ENCODE measurements at places on chromosomes 7 and 10.

- no peak for DNase-seq
These were observed 23.7 kb upstream of the TIAL1 start for GRCh38 chr10:119620241-119621077.

DNA sequence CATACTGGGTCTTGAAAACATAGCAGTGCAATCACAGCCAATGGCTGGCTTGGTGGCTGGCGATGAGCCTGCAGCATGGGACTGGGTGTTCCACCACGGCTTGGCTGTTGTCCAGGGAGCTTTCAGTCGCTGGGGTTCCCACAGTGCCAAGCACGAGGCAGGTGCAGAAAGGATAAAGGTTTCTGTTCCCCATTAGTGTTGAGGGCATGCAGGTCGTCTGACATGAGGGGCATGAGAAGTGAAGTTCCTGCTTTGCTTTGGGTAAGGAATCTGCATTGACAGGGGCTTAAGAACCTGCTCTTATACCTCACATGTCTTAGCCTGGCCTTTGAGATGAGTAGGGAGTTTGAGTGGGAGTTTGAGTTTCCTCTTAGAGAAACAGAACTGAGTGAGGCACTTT is 9.0 kb upstream of the CFTR start:
- DNase-seq = no peak

- DNase-seq = no peak
These were observed 27.7 kb upstream of the CSGALNACT2 start for GRCh38 chr10:43110338-43111071.

DNA sequence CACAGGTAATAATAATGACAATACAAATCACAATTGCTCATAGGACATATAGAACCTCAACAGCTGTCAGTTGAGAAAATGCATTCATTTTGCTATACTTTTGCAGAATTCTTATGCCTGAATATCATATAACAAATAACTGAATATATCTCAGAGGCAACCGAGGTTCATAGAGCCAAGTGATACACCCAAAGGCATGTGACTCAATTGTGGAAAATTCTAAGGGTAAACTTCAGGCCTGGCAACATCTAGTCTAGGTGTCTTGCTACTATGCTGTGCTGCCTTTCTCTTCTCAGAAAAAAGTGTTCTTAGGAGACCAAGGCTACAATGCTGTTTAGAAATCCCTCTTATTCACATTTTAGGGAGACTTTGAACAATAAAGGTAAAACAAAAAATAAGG is 270.7 kb downstream of the BAMBI start:
- no peak for DNase-seq

DNA sequence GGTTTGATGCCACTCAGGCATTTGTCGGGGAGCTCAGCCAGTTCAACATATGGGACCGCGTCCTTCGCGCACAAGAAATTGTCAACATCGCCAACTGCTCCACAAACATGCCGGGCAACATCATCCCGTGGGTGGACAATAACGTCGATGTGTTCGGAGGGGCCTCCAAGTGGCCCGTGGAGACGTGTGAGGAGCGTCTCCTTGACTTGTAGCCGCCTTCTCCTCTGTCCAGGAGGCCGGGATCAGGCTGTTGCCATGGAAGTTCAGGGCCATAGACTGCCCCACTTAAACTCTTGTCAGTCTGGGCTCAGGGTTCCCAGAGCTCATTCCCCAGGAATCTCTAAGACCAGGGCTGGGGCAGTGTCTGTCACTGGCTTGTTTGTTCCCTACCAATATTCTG is 11.3 kb downstream of the NPTX2 start:
- no peak for DNase-seq

DNA sequence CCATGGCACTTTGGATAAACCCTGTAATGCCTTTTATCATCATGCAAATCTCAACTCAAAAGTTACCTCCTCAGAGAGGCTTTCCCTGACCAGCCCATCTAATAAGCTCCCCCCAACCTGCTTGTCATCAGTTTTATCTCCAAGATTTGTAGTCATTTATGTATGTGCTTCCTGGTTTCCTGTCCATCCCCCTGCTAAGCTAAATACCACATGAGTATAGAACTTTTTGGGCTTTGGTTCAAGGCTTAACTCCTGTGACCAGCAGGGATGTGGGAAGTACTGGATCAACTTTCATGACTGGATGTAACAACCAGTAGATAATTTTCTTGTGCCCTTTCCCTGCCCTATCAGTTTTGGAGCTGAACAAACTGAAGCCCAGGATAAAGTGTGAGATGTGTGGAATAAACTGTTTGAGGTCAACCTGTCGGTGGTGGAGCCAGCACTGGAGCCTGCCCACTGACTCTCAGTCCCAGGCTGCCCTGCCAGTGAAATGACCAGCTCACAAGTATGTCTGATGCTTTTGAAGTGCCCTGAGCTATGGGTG is 148.6 kb downstream of the CYP26A1 start:
- DNase-seq = no peak

DNA sequence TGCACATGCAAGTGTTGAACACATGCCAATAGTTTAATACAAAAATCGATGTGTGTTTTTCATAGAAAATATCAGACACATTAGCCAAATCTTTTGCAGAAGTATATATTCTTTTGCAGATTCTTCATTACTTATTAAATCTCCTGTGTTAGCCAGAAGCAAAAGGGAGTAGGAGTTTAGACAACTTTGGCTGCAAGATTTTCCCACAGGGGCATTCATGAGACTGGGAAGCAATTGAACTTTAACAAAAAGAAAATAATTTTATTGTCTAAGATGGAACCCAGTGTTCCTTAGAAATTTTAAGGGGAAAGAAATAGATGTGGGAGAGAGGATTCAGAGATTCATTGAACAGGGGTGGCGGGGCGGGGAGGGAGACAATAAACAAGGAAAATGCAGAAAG is 1336.0 kb downstream of the GATA3 start:
- no peak for DNase-seq

DNA sequence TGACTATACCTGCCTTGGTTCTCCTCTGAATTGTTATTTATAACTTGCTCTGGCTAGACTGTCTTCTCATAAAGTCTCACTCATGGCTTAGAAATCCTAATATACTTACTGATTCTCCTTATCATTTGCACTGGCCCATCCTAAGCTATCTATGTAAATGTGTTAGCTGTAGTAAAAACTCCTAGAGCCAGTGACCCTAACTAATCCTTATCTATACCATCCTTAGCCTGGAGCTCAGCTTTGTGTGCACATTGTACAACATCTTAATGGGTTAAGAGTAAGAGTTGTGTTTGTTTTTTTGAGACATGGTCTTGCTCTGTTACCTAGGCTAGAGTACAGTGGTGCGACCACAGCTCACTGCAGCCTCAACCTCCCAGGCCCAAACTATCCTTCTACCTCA is 40.8 kb downstream of the LAMB4 start:
- DNase-seq = no peak

GRCh38 chr7:114973147-114973546 is 51.3 kb downstream of the MDFIC start:
- no peak for DNase-seq

- no peak for DNase-seq
These were observed 11.0 kb downstream of the POT1 start for GRCh38 chr7:124918662-124919061.

GRCh38 chr10:3867454-3868270 is 82.7 kb upstream of the KLF6 start:
- no peak for DNase-seq

All from NCI-H524 (cell line).